ENCODE measurements at places on chromosomes 11 and 22. TPM values are rescaled to one million over a fixed set of nuclear protein-coding genes. Genes with fewer than 3 reads are reported as not detected.

Gene ASRGL1
- total RNA-seq, result 8.0 TPM

Gene DBX1
- total RNA-seq, result not detected

Gene ZP1
- total RNA-seq, result not detected

Gene MMP11
- 1.0 TPM for total RNA-seq

Gene GUCY1A2
- total RNA-seq, result not detected

Gene ELMOD1
- total RNA-seq, result not detected

Gene TMEM191B
- not detected for total RNA-seq

Gene CCDC73
- total RNA-seq, result not detected

Gene NOX4
- total RNA-seq, result not detected

Gene BATF2
- not detected for total RNA-seq

Gene CASP5
- not detected for total RNA-seq

Gene SYNGR1
- 0.50 TPM for total RNA-seq

Gene PDE2A
- 0.76 TPM for total RNA-seq

Gene THAP12
- total RNA-seq, result 55.8 TPM

Gene TRIM68
- 11.6 TPM for total RNA-seq
